ENCODE measurements at places on chromosomes 6 and 20. TPM values are rescaled to one million over a fixed set of nuclear protein-coding genes. Genes with fewer than 3 reads are reported as not detected.
A peak's percentile ranks its signal among the peaks of the same experiment; 100 is the strongest.

ADGRG6 gene
- total RNA-seq: 32.8 TPM

GRCh38 chr6:154548130-154548830, 37.8 kb upstream of the CNKSR3 start:
- DNase-seq: peak; percentile 91

DNA sequence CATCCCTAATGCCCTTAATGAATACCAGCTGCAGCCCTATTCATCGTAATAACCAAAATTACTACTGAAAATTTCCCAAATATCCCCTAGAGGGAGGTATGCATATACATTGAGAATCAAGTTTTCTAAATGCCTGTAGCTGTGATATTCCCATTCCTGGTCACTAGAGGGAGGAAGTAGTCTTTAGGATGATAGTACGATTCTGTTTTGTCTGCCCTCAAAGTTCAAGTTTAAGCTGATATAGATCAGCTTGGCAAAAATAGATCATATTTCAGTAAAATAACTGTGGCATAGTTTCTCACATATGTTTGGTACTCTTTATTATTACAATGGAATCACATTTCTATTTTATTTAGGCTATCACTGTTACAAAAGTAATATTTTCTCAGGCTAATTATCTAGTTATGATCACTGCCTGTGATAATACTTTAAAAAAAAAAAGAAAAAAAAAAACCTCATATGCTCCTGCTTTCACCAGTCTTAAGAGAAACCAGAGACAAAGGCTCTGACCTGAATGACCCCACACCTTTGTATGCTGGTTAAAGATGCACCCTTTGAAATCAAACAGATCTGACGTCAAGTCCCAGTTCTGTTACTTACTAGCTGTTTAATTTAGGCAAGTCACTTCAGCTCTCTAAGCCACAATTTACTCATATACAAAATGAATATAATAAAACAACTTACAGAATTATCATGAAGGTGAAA, 11.0 kb downstream of the TSPYL1 start:
- DNase-seq: peak; percentile 88

DNA sequence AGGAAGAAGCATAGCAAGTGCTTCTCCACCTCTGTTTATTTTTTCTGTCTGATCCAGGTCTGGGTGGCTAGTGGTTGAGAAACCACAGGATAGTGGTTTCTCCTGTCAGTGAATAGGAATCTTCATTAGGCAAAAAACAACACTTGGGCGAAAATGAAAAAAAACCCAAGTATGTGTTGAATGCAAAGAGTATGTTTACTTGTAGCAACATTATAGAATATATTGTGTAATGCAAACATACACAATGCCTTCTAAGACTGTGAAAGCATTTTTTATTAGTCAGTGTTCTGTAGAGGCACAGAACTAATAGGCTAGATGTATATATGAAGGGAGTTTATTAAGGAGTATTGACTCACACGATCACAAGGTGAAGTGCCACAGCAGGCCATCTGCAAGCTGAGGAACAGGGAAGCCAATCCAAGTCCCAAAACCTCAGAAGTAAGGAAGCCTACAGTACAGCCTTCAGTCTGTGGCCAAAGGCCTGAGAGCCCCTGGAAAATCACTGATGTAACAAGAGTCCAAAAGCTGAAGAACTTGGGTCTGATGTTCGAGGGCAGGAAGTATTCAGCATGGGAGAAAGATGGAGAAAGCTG, 111.1 kb downstream of the UST start:
- no peak for DNase-seq

DNA sequence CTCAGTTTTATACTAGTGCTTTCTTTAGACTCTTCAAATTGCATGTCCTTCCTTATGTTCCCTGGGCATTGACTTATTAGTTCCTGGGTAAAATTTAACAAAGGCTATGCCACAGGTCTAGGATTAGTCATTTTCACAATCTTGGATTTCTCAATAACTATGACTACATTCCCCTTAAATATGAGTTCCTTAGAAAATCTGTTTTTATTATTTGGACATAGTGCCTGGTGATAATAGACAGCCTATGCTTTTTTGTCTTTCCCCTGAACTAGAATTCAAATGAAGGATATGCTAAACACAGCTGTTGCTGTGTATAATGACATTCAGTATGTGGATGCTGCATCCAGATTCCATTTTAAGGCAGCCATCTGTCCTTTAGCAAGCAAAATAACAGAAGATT, 1252.8 kb upstream of the GJE1 start:
- no peak for DNase-seq

Measured in kidney (tissue), 22 donors.